ENCODE measurements at places on chromosomes 6 and 20.

DNA sequence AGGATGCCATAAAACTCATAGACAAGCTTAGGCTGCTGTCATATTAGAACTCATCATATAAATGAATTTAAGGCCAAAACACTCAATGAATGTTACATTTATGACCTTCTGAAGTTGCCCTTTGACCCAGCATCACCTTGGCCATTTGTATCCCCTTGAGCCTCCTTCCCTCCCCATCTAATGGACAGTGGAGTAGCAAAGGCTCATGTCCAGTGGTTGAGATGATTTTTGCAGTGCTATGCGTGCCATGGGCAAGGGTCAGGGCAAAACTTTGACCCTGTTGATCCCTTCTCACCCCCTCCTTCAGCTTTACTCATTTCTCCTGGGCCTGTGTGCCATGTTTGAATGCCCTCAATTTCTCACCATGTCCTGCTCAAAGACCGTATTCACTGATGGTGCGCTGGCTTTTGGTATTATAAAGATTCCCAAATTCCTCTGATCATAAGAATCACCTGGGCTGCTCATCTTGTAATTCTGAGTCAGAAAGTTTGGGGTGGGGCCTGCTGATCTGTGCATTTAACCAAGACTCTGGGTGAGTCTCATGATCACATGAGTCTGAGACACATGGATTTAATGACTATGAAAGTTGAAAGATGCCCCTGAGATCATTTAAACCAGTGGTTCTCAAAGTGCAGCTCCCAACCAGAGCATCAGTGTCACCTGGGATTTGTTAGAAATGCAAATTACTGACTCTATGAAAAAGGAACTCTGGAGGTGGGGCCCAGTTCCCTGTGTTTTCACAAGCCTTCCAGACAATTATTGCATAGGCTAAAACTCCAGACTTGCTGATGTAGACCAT lies 57.5 kb upstream of the IL20RA start:
- no peak for DNase-seq

GRCh38 chr20:25023356-25023755 lies 30.8 kb upstream of the APMAP start:
- no peak for DNase-seq

GRCh38 chr6:126716826-126717509 lies 377.1 kb downstream of the CENPW start:
- DNase-seq = no peak

DNA sequence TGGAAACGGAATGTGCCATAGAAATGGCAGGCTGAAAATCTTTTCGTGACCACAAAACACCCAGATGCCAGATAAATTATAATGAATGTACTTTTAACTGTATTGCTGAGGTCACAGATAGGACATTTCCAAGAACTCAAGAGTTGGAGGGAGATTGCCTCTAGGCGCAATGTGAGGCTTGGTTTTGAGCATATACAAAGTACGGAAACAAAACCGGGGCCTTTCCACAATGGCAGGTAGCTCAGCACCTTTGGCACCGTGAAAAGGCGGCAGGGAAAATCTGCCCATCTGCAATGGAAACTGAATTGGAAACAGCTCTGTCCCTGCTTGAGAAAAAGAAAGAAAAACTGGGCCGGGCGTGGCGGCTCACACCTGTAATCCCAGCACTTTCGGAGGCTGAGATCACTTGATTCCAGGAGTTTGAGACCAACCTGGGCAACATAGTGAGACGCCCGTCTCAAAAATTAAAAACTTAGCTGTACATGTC lies 10.5 kb upstream of the C20orf144 start:
- no peak for DNase-seq

GRCh38 chr6:148422085-148422484 lies 79.4 kb downstream of the SASH1 start:
- DNase-seq = no peak

DNA sequence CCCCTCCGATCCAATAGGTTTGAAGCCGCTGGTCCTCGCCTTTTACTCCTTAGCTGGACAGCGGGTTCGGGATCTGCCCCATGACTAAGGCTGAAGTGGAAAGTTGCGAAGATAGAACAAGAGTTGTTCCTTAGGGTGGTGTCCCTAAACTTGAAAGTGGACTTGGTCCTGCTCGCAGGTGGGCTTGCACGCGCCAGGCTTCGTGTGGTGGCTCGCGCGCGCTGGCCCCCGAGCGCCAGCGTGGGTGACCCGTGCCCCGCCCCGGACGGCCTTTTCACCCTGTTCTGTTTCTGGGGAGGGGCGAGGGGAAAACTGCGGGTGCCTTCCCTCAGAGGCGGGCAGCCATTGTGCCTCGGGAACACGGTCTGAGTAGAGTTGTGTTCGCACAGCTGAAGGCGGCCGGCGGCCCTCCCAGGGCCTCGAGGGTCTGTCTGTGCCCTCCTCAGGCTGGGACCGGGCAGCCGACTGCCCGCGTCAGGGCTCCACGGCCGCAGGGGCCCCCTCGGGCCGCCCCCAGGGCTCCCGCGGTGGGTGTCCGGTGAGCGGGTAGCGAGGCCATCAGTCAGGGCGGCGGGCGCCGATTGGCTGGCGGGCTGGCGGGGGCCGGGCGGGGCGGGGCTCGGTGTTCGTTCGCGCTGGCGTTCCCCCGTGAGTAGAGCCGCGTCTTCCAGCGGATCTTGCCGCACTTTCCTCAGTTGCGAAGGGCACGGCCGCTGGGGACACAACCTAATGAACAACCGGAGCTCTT lies 33.0 kb downstream of the RREB1 start:
- DNase-seq = peak; percentile 67

- DNase-seq = no peak
Measured at GRCh38 chr6:30194797-30195690, 18.2 kb downstream of the TRIM26 start.

DNA sequence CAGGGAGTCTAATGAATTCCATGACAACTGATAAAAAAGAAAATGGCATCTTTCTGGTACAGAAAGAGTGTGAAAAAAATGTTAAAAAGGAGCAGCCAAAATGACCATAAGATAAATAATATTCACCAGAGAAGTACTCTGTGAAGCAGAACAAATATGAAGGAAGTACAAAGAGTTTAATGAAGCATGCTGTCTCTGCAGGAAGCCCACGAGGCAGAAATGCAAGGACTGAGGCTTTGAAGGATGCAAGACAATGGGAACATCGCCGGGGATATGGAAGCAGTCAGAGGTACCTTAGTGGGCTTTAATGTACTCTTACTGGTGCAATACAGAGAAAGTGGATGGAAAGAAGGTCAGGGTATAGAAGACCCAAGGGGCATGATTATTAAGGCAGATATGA lies 50.7 kb downstream of the NOX3 start:
- DNase-seq = no peak

- no peak for DNase-seq
Measured at GRCh38 chr6:43728586-43728985, 41.0 kb upstream of the MRPS18A start.
